ENCODE measurements at places on chromosomes 1 and 21.

DNA sequence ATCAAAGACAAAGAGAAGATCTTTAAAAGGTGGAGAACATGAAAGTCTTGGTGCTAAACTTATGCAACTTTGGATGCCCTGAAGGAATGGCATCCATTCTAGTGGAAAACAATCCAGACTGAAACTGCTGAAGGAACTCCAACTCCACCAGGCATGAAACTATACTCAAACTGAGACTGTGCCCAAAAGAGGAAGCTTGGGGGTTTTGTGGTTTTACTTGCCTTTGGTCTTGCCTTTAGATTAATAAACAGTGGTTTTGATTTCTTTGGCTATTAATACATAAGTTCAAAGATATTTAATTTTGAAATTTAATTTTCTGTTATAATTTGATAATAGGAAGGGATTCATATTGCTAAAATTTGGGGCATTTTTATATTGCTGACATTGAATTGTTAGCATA lies 17.4 kb upstream of the SLC30A10 start:
- H3K36me3 ChIP-seq: no peaks in the 10 kb centered on the region
- H3K27me3 ChIP-seq: peaks cover 55% of the 10 kb centered on the region
- no peak overlapping the region for H3K27ac ChIP-seq
- no peak for DNase-seq
- H3K4me1 ChIP-seq: no peaks in the 10 kb centered on the region
- no peak overlapping the region for H3K4me3 ChIP-seq

GRCh38 chr1:20212685-20213331 lies 26.5 kb upstream of the PLA2G2C start:
- DNase-seq: peak; percentile 36
- H3K4me3 ChIP-seq: peak overlapping the region; percentile 50
- no peak overlapping the region for H3K27ac ChIP-seq
- H3K36me3 ChIP-seq: peaks cover 2% of the 10 kb centered on the region
- H3K27me3 ChIP-seq: peaks cover 72% of the 10 kb centered on the region
- no peaks in the 10 kb centered on the region for H3K4me1 ChIP-seq

DNA sequence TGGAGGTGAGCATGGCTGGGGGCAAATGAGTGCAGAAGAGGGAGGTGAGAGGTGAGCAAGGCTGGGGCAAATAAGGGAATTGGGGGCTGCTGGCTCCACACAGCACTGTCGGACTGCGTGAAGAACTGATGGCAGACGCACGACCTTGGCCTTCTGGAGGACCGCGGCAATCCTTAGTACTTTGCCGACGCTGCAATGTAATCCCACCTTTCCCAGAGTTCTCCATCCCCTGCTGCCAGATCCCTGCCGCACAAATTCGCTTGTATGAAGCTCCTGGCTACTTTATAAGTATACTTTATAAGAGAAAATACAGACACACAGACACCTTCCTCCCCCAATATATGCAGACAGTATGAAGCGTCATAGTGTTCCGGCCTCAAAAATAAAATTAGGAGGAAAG lies 472.4 kb downstream of the SMYD3 start:
- H3K4me1 ChIP-seq: no peaks in the 10 kb centered on the region
- no peak for DNase-seq
- H3K27ac ChIP-seq: no peak overlapping the region
- no peak overlapping the region for H3K4me3 ChIP-seq
- H3K27me3 ChIP-seq: no peaks in the 10 kb centered on the region

DNA sequence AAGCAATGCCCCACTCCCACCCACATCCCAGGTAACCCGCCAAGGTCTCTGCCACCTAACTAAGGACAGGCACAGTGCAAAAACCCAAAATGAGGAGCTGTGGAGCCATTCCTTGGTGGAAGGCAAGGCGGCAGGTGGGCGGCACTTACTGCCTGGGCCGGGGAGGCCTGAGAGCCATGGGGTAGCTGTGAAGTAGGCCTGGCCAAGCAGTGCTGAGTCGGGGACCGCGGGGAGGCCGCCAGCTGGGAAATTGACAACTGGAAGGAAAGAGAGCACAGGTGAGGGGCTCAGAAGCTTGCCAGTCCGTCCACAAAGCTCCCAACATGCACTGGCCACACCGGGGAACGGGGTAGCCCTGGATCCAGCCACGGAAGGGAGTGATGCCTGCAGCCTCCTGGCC lies 85.3 kb downstream of the NPHP4 start:
- H3K27me3 ChIP-seq: no peaks in the 10 kb centered on the region
- no peak overlapping the region for H3K27ac ChIP-seq
- peaks cover 7% of the 10 kb centered on the region for H3K4me1 ChIP-seq
- H3K4me3 ChIP-seq: no peak overlapping the region
- peaks cover 13% of the 10 kb centered on the region for H3K36me3 ChIP-seq

GRCh38 chr1:66090859-66091457 lies 298.3 kb downstream of the PDE4B start:
- H3K4me1 ChIP-seq: no peaks in the 10 kb centered on the region
- no peak overlapping the region for H3K4me3 ChIP-seq
- no peaks in the 10 kb centered on the region for H3K36me3 ChIP-seq
- peaks cover 20% of the 10 kb centered on the region for H3K27me3 ChIP-seq
- DNase-seq: no peak

GRCh38 chr1:11078631-11079030 lies 18.8 kb upstream of the SRM start:
- H3K36me3 ChIP-seq: peaks cover 68% of the 10 kb centered on the region
- no peak overlapping the region for H3K27ac ChIP-seq
- DNase-seq: no peak
- no peaks in the 10 kb centered on the region for H3K4me1 ChIP-seq
